CD4-positive, alpha-beta T cell treated with Interleukin-17A for 4 hours (primary cell): ENCODE measurements at places on chromosomes 16 and 17.
A peak's percentile ranks its signal among the peaks of the same experiment; 100 is the strongest.

DNA sequence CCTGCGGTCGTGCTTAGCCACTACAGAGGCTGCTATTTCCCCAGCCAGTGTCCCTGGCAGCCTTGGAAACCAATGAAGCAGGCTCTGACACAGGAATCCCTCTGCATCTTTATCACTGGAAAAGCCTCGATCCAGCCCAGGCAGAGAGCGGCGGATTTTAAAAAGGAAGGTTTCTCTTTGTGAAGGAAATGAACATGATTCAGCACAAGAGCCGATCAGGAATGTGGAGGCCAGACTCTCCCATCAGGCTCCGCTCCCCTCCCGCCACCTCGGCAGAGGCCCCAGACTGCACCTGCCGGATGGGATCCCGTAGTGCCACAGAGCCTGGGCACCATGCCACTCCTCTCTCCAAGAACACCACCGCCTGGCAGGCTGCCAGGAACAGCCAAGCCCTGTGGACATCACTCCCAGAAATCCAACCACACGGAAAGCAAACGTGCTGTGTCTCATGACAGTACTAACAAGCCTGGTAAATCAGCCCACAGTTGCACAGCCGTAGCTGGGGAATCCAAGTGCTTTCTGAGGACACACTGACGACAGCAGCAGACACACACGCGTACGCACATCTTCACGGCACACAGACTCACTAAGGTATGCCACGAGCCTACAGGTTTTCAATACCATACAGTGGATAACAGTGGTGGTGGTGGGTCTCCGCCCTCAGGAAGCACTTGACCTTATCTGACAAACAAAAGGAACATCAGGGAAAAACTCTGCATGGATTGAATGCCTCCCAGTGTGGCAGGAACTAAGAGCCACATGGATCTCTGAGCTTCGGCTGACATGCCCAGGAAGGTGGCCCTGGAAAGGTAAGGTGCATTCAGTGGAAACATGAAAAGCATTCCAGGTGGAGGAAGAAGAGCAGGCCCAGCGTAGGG lies 5.4 kb downstream of the LRRC75A start:
- no peak for DNase-seq

DNA sequence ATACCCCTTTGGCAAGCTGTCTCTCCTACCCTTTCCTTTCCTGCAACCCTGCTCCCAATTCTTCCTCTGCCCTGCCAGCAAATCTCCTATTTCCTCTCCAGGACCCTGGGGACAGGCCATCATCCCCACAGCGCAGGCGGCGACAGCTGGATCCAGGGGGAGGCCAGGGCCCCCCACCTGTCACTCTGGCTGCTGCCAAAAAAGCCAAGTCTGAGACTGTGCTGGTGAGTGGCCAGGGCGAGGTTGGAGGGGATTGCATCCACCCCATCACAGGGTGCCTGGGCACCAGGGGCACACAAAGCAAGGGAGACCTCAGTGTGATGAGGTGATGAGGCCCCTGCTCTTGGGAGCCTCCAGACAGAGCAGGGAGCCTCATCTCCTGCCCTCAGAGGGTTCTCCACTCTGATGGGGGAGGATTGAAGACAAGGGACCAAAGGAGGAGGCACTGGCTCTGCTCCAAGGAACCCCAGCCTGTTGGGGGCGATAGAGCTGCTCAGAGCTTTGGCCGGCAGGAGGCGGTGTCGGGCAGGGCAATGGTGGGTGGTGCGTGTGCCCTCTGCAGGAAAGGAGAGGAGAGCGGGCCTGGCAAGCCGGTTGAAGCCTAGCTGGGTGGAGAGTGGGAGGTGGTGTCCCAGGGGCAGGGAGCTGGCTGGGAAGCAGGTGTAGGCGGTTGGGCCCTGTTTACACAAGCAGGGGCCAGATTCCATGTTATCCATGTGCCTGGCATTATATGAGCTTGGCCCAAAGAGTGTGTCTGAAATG lies 15.6 kb upstream of the PDK2 start:
- peak; percentile 18 for DNase-seq

DNA sequence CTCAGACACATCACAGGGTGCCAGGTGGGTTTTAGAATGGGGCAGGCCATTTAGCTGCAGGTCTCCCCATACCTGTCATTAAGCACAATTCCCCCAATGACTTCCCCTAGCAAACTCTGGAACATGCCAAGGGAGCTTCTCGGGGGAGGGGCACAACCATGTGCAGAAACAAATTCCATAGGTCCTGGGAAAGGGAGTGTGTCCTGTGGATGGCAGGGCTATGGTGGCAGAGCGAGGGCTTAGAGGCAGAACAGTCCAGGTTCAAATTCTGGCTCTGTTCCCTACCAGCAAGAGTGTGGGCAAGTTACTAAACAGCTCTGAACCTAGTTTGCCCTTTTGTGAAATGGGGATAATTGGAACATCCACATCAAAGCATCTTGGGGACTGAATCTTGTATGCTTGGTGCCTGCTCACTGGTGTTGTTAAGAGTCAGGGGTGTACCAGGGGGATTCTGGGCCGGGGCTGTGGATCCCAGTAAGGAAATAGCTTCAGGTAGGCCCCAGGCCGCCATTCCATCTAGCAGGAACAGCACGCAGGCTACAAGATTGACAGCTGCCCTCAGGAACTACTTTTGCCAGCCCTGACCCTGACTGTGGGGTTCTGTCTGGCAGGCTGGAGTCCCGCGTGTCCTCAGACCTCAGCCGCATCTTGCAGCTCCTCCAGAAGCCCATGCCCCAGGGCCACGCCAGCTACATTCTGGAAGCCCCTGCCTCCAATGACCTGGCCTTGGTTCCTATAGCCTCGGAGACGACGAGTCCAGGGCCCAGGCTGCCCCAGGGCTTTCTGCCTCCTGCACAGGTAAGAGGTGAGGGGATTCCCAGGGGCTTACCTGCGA lies 5.6 kb upstream of the DCAF7 start:
- no peak for DNase-seq

DNA sequence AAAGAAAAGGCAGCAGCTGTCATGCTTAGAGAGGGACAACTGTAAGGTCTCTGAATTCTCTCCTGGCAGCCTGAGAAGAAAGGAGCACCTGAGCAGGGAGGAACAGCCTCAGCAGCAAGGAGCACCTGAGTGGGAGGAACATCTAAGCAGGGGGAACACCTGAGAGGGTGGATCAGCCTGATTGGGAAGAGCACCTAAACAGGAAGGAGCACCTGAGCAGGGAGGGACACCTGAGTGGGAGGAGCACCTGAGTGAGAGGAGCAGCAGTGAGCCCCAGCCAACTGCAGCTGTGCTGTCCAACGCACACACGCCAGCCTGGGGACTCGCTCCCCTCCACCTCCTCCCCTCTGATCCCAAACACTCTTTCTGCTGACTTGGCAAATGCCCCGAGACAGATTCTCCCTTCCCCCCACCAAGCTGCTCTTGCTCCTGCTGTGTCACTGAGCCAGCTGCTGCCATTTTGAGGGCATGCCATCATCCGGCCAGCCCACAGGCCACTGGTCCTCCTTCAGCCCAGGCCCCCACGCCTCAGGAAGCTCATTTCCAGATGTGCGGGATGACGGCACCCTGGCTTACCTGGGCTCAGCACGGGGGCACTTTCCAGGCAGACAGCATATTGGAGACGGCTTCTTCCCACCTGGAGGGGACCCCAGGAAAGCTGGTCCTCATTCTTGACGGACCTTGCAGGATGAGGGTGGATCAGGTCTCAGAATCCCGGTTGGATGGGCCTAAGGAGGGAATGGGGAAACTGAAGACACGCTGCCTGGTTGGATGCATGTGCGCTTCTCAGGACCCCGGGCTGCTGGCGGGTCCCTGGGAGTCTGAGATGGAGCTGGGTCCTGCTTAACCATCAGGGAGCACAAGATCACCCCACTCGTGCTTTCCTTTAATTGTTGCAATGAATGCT lies 57.7 kb upstream of the RBFOX3 start:
- no peak for DNase-seq

- peak; percentile 94 for DNase-seq
Measured at GRCh38 chr17:7204828-7205461, 14.7 kb downstream of the DLG4 start.

GRCh38 chr17:28485049-28485448 lies 11.6 kb downstream of the SLC13A2 start:
- DNase-seq = no peak

- no peak for DNase-seq
Measured at GRCh38 chr17:62692159-62692651, 64.7 kb downstream of the MRC2 start.

GRCh38 chr16:80671281-80671849 lies 130.6 kb downstream of the DYNLRB2 start:
- DNase-seq = no peak

GRCh38 chr16:55487048-55487803 lies 8.2 kb downstream of the MMP2 start:
- no peak for DNase-seq

GRCh38 chr16:78375055-78375679 lies 275.7 kb downstream of the WWOX start:
- no peak for DNase-seq

- no peak for DNase-seq
Measured at GRCh38 chr17:55564081-55564480, 52.8 kb upstream of the SMIM36 start.

- DNase-seq = no peak
Measured at GRCh38 chr16:1809281-1809801, 15.8 kb upstream of the IGFALS start.

- no peak for DNase-seq
Measured at GRCh38 chr17:34739386-34739785, 160.0 kb downstream of the TMEM132E start.

GRCh38 chr16:55222486-55222885 lies 101.5 kb upstream of the IRX6 start:
- no peak for DNase-seq

- DNase-seq = no peak
Measured at GRCh38 chr16:30961384-30961783, 3.8 kb downstream of the SETD1A start.

DNA sequence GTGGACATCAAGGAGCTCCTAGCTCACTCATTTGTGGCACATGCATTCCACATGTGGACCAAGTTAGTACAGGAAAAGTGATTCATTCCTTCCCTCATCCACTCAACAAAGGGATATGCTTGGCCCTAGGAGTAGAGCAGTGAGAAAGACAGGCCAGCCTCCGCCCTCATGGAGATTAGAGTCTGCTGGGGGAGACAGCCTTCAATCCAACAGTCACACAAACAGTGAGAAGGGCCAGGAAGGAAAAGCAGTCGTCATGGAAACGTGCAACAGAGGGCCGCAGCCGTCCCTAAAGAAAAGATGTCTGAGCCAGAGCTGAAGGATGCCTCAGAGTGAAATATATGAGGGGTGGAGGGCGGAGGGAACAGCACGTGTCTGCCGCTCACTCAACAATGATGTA lies 109.9 kb downstream of the VPS53 start:
- DNase-seq = no peak

DNA sequence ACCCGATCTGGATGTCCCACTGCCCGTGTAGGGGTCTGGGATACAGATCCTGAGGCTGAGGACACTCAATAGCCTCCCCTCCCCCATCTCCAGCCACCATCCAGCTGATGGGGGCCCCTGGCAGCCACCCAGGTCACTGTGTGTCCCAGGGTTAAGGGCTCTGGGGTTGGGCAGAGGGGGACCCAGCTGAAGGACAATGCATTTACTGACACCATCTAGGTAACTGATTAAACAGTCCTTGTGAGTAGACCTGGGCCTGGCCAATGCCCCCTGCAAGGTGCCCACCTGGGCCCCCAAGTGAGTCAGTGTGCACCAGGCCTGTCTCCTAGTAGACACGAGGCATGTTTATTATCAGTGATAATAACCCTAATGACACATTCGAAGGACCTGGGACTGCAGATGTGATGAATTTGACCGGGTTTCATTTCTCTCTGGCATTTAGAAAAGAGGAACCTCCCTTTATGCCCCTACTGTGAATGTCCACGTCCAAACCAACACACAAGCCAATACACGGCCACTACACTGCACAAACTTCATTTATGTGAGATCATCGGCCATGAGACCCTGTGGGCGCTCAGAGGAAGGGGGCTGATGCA lies 261.9 kb upstream of the FOXF1 start:
- DNase-seq = no peak

- no peak for DNase-seq
Measured at GRCh38 chr17:74373838-74374606, 6.7 kb downstream of the GPR142 start.

DNA sequence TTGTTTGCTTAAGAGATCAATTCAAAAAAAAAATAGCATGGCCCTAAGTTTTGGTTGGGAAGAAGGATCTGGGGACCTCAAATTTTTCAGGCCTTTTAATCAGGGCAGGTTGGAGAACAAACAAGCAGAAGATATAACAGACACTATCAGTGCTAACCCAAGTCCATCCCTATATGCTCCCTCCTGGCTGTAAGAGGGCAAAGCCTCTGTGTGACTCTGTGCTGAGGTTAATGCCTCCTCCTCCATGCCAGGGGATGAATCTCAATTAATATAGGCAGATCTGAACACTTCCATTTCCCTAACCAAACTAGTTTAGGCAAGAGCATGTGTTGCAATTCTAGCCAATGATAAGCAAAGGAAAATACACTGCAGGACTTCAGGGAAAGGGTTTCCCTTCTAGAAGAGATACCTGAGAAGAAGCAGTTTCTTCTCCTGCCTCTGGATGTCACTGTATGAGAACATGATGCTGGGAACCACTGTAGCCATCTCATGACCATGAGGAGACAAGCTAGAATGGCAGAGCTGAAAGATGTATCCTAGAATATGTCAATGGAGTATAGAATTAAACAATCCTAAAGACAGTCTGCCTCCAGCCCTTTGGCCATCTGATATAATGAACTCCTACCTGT lies 76.0 kb downstream of the CHD9NB start:
- DNase-seq = no peak

DNA sequence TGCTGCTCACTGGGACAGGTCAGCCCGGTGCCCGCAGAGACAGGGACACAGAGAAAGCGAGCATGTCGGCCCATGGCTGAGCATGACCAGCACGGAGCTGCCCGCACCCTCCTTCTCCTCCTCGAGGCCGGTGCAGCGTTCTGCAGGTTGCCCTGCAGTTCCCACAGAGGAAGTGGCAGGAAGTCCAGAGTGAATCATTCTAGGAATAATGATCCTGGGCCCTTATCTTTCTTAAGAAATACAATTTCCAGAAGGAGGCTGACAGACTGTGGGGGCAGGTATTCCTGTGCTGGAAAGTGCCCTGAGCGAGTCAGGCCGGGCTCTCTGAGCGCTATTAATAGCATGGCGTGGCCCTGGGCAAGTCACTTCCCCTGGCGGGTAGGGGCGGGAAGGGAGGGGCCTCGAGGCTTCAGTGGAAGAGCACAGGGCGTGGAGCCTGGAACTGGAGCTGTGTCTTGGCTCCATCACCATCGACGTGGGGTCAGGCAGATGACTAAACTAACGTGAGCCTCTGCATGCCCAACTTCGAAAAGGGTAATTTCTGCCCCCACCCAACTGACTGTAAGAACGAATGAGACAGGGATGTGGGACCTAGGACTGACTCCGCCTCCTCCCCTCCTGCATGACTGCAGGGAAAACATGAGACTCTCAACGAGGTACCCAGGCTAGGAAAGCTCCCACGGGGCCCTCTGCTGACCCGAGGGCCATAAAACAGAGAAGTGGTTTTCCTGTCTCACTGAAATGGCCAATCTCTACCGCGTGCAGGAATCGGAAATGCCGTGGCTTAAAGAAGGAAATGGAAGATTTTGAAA lies 9.8 kb downstream of the TMEM204 start:
- peak; percentile 60 for DNase-seq

GRCh38 chr17:16662936-16663335 lies 9.3 kb upstream of the ZNF624 start:
- no peak for DNase-seq
